ENCODE measurements at places on chromosomes 1 and 21. TPM values are rescaled to one million over a fixed set of nuclear protein-coding genes. Genes with fewer than 3 reads are reported as not detected.

SLC6A17 gene
- total RNA-seq: not detected

TNFRSF18 gene
- 40.3 TPM for total RNA-seq

PCAT6 gene
- total RNA-seq: 1.5 TPM

AKR1A1 gene
- total RNA-seq: 45.7 TPM

CD5L gene
- not detected for total RNA-seq

CD247 gene
- 1,309 TPM for total RNA-seq

KRTAP21-2 gene
- not detected for total RNA-seq

CAMK1G gene
- not detected for total RNA-seq

FLG2 gene
- total RNA-seq: not detected

HMCN1 gene
- total RNA-seq: 0.45 TPM

SPEN gene
- total RNA-seq: 98.1 TPM

SGIP1 gene
- not detected for total RNA-seq

ZBTB21 gene
- 78.2 TPM for total RNA-seq

NPPA gene
- total RNA-seq: not detected

TMEM50B gene
- total RNA-seq: 40.5 TPM

NAV1 gene
- 2.8 TPM for total RNA-seq

CSF3R gene
- total RNA-seq: 74.9 TPM

TMOD4 gene
- total RNA-seq: 2.6 TPM

SPRR1A gene
- not detected for total RNA-seq

PIK3CD gene
- 240 TPM for total RNA-seq

SYT2 gene
- total RNA-seq: not detected

C1orf226 gene
- 0.34 TPM for total RNA-seq

GUCA2A gene
- not detected for total RNA-seq

CRP gene
- not detected for total RNA-seq

CELA2B gene
- total RNA-seq: not detected

ZFP69B gene
- total RNA-seq: 2.3 TPM

CD101 gene
- 2.5 TPM for total RNA-seq

CHI3L2 gene
- 21.1 TPM for total RNA-seq

NUDT4B gene
- 3.9 TPM for total RNA-seq

IRF6 gene
- 2.5 TPM for total RNA-seq

NDUFS2 gene
- total RNA-seq: 84.7 TPM

PDE9A gene
- 1.0 TPM for total RNA-seq

DLGAP3 gene
- 0.33 TPM for total RNA-seq

GJA9 gene
- total RNA-seq: not detected

ANKRD45 gene
- total RNA-seq: not detected

RPE65 gene
- total RNA-seq: not detected

IFNGR2 gene
- 16.5 TPM for total RNA-seq
